NCI-H524 treated with DMSO at 0.1 percent for 48 hours (cell line): ENCODE measurements at places on chromosomes 4 and X.

DNA sequence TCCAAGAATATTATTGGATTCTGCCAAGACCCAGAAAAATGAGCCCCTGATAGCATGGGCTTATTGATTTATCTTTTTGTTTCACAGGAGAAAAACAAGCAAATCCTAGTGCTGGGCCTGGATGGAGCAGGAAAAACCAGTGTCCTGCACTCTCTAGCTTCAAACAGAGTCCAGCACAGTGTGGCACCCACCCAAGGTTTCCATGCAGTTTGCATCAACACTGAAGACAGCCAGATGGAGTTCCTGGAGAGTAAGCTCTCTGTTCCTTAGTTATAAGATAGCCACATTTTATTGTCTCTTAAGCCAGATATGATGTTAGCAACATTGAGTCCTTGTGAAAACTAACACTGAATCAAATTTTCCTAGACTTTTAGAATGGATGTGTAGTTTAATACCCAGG lies 5.5 kb downstream of the ARL9 start:
- DNase-seq: no peak

DNA sequence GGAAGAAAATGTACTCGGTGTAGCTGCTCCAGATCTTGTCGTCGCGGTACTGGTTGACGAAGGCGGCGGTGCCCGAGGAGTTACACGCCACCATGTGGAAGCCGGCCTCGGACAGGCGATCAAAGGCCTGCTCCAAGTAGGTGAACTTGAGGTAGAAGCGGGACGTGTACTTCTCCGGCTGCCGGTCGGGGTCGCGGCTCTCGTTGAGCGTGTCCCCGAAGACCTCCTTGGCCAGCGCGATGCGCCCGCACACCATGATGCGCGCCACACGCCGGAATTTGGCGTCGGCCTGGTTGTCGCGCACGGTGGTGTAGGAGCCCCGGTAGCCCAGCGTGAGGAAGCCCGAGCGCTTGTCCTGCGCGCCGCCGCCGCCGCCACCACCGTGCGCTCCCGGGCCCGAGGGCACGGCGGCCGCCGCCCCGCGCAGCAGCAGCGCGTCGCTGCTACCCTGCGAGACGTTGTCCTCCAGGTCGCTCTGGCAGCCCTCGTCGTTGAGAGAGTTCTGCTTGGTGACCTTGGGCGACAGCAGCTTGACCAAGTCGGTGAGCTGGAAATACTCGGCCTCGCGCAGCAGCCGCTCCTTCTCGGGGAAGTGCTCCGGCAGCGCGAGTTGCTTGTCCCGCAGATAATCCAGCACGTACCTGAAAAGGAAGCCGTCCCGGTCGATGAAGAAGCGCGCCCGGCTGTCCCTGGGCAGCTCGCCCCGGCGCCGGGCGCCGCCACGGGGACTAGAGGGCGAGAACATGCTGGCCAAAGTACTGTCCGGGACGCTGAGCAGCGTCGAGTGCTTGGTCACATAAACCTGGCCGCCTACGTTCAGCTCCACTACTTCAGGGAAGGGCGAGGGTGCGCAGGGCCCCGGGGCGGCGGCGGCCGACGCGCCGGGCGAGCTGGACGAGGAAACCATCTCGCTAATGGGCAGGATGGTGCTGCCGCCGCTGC lies 775 bp downstream of the KCTD8 start:
- peak; percentile 72 for DNase-seq

GRCh38 chr4:73600954-73601353 lies 19.3 kb downstream of the RASSF6 start:
- no peak for DNase-seq

GRCh38 chr4:180407275-180407885 lies 1835.8 kb upstream of the TENM3 start:
- DNase-seq: no peak

GRCh38 chr4:116733370-116733769 lies 352.0 kb downstream of the TRAM1L1 start:
- no peak for DNase-seq

GRCh38 chr4:98967786-98968329 lies 27.7 kb upstream of the METAP1 start:
- no peak for DNase-seq

DNA sequence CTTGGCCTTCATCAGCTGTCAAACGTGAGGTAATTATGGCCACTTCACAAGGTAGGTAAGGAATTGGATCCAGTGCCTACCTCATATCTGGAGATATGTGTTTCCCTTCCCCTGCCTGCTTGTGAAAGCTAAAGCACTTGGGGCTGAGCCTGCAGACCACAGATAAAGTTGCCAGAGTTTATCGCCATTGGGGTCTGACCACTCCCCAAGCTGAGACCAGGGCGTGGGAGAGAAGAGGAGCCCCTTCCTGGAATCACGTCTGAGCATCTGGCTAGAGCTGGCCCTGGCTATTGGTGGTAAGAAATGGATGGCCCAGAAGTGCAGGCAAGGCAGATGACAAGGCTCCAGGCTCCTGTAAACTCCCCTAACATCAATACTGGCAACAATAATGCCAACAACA lies 2.7 kb downstream of the ALAS2 start:
- DNase-seq: no peak

DNA sequence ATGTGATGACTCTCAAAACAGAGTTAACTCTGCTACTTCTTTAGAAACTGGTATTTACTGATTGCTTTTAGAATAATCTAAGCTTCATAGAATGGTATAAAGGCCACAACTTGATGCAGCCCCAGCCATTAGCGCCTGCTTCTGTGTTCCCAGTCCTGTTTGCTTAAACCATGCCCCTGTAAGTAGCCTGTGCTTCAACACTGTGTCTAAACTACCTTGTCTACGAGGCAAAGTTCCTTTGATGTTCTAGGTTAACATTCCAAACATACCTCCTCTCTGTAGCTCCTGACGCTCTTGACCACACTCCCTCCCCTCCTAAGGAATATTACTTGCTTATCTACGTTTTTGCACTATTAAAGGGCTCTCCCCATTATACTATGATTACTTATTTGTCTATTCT lies 352.5 kb upstream of the ADGRL3 start:
- no peak for DNase-seq

DNA sequence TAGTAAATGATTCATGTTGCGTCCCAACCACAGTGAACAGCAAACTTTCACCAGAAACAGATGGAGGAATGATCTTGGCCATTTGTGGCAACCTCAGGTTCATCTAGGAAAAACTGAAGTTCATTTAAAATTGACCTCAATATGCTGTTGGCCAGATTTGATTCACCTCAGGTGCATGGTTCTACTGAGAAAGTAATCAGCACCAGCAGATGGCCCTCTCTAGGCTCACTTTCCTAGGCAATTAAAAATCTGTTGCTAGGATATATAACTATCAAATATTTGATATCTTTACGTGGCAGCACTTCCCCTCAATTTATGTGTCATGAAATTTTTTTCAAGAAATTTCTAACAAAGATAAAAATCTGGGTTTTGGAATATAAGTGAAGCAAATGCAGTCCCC lies 344.7 kb downstream of the GALNTL6 start:
- DNase-seq: no peak

DNA sequence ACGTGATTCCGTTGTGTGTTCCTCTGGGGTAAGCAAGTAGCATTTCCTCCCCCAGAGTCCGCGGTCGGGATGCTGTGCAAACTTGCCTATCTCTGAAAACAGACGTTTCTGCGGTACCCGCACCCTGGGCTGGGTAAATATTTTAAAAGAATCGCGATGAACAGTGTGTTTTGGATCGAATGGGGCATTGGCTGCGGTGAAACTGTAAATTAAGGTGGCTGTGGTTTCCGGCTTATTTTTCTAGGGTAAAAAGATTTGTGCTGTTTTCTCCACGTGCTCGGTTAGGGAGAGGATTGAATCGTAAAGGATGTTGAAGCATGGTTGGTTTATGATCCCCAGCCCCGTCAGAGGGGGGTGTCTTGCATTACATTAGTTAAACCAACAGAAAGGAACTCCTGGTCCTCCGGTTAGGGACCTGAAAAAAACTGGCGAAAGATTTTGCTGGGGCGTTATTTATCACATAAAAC lies 1.2 kb downstream of the HHIP start:
- DNase-seq: no peak

GRCh38 chr4:24885342-24885741 lies 27.5 kb downstream of the CCDC149 start:
- DNase-seq: no peak

- DNase-seq: no peak
Observed at GRCh38 chr4:40563401-40563800, 66.3 kb downstream of the RBM47 start.

DNA sequence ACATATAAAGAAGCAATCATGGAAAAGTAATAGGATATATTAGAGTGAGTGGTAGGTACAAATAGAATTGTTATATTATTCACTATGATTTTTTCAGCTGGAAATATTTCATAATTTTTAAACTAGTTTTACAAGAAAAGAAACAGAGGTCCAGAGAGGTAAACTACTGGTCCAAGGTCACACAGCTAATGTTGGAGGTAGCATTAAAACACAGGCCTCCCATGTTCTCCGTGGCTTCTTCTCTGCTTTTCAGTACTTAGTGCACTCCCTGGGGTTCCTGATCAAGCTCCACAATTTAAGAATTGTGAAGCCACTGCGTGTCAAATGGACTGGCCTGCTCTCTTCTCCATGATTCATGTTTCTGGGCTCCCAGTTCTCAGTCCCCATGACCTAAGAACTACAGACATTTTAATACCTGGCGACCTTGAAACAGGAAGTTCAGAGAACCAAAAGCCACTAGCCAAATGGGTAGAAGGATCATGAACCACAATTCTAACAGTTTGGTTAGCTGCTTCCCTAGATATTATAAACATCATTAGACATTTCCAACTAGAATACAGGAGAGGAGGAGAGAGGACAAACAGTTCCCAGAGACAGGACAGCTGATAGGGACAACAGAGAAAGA lies 172.0 kb upstream of the KLF3 start:
- DNase-seq: no peak

DNA sequence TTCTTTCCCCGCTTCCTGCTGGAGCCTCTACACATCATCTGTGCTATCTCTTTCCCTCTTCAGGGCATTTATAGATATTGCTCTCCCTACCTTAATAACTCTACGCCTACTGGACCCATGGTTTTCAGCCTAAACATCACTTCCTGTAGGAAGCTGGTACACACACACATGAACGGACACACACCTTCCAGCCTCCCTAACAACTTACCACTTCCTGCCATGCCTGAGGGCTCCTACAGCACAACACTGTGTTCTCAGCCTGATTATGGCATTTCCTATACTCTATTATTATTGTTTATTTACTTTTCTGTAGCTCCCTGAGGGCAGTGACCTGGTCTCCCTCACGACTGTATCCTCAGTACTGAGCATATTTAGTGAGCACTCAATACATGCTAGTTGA lies 163.6 kb upstream of the MAP3K15 start:
- DNase-seq: no peak

GRCh38 chr4:2558301-2558700 lies 21.9 kb downstream of the FAM193A start:
- DNase-seq: no peak

DNA sequence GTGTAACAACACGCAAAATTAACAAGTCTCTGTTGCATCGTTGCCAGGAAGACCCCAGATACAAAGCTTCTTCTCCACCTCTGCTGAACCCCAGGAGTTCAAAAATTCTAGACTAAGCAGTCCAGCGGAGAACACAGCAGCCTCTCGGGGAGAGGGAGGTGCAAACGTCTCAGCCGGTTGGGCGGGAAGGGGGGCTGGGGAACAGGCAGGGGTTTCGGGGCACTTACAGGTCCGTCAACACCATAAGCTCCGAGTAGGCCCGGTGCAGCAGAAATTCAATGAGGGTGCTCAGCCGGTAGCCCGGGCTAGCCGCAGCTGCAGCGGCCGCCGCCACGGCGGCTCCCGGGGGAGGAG lies 394 bp downstream of the MED14 start:
- DNase-seq: no peak

DNA sequence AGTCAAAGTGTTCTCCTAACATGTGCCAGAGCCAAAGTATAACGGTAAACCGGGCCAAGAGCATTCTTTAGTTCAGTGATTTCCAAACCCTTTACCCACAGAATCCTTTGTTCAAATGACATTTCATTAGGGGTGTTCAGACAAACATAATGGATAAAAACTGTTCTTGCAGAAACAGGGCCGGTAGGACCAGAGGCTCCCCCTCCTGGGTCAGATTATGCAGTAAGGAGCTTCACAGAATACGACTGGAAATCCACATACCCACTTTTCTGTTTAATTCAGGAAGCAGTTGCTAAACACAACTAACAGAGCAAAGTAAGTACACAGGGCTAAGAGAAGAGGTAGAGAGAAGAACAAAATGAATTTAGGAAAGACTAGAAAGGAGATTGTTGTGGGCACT lies 46.6 kb upstream of the TMEM184C start:
- no peak for DNase-seq

- no peak for DNase-seq
Observed at GRCh38 chrX:103847174-103847870, 15.3 kb upstream of the RAB9B start.

- no peak for DNase-seq
Observed at GRCh38 chr4:113969709-113970334, 9.6 kb downstream of the ARSJ start.

- no peak for DNase-seq
Observed at GRCh38 chrX:48663241-48663640, 20.4 kb upstream of the WAS start.

- DNase-seq: no peak
Observed at GRCh38 chrX:68417651-68418050, 15.6 kb downstream of the OPHN1 start.

DNA sequence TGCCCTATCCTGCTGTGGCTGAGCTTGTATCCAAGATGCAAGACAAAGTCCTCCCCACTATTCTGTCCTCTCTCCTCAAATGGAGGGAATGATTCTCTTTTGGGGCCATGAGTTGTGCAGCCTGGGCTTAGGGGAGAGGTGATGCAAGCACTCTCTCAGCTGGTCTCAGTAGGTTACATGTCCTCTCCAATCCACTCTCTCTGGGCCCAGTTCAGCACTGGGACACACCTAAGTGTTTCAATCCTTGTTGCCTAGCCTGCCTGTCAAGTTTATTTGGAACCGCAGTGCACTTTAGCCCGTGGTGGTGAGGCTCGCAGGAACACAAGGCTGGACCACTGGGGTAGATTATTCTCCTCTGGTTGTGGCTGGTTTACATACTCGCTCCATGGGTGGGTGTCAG lies 23.8 kb upstream of the TMPRSS11D start:
- DNase-seq: no peak

DNA sequence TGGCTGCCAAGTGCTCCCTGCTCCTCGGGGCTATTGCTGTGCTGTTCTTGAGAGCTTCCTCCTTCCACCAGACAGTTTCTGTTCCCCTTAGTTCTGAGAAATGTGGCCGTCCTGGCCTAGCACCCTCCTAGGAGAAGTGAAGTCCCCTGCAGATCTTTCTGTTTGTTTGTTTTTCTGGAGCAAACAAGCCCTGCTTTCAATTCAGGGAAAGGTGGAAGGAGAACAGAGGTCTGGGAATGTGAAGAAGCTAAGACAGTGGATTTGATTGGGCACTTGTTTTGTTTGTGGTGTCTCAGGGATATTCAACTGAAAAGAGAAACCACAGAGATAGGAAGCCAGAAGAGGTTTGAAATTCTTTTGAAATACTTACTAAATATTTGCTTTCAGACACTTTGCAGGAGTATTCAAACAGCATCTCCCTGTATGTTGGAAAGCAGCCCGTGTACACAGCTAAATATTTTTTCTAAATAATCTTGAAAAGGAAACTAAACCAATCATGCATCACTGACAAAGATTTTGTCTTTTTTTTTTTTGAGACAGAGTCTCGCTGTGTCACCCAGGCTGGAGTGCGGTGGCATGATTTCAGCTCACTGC lies 36.5 kb upstream of the PPM1K start:
- DNase-seq: no peak
